ENCODE measurements at places on chromosomes 16 and 17. TPM values are rescaled to one million over a fixed set of nuclear protein-coding genes. Genes with fewer than 3 reads are reported as not detected.

DNA sequence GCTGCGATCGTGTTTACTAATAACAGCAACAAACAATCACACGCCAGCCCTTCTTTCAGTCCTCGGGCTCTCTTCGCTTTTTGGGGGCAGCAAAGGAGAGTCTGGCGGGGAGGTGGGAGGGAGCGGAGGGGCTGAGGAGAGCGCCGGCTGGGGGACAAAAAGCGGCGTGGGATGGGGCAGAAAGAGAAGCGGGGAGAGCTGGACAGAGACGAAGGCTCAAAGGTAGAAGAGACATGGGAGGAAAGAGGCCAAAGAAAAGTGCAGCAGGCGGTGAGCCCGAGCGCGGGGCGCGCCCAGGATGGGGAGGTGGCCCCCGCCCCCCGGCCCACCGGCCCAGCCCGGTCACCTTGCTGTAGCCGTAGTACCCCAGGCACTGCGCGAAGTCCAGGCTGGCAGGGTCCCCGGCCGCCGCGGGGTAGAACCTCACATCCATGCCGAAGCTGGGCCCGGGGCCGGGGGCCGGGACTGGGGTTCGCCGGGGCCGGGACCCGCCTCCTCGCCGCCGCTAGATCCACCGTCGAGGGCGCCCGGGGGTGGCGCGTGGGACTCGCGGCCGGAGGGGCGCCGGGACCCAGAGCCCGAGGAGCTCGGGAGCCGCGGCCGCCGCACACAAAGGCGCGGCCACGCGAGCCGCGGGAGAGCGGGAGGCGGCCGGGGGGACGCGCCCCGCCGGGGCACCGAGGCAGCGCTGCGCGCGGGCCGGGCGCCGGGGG is 496 bp downstream of the TOX3 start:
- DNase-seq: no peak

The ESRP2 gene
- not detected for total RNA-seq

The SPATA22 gene
- total RNA-seq: not detected

The MRPL27 gene
- 88.5 TPM for total RNA-seq

GRCh38 chr16:75559564-75560372 is 3.7 kb upstream of the TMEM231 start:
- no peak for DNase-seq
